Pulmonary artery endothelial cell (primary cell): ENCODE measurements at places on chromosomes 3 and 15. TPM values are rescaled to one million over a fixed set of nuclear protein-coding genes. Genes with fewer than 3 reads are reported as not detected.

Gene GPR87
- total RNA-seq: 0.07 TPM in 1 of 2 replicates, not detected in the other

DNA sequence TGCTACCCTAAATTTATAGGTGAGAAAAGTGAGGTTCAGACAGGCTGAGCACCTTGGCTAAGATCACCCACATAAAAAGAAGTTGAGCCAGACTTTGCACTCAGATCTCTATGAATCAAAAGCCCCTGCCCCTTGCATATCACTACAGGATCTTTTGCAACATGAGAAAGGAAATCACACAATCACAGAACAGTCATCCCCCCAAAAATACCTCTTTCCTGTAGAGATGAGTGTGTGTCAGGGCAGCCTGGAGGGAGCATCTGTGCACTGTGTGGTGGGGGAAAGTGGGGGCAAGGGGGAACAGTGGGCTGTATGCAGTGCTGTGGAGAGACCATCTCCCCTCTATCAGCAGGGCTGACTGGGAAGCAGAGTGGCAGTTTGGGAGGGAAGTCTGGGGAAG, 46.6 kb downstream of the EPHB3 start:
- no peak for DNase-seq

DNA sequence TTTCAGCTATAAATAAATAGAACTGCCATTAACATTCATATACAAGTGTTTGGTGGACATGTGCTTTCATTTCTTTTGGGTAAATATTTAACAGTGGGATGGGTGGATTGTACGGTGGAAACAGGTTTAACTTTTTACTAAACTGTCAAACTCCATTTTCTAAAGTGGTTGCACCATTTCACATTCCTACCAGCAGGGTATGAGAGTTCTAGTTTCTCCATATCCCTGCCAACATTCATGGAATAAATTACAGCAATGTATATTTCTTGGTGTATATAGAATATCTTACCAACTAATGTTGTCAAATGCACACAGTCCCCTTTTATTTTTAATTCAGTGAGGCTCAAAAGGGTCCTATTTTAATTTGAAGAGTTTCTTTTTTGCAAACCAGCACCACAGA, 71.3 kb upstream of the CTXND1 start:
- DNase-seq: no peak

Gene CSPG5
- 0.66 and 0.71 TPM in 2 replicates for total RNA-seq

- DNase-seq: no peak
Measured at GRCh38 chr3:58141766-58142345, 68.9 kb downstream of the DNASE1L3 start.

Gene CNTN4
- total RNA-seq: not detected in 2 replicates

- no peak for DNase-seq
Measured at GRCh38 chr3:49671291-49672288, 2.6 kb upstream of the APEH start.

Gene PRICKLE2
- total RNA-seq: 4.9 and 5.3 TPM in 2 replicates

Gene CPNE9
- not detected in 2 replicates for total RNA-seq

- no peak for DNase-seq
Measured at GRCh38 chr3:71530903-71531530, 52.5 kb downstream of the FOXP1 start.

DNA sequence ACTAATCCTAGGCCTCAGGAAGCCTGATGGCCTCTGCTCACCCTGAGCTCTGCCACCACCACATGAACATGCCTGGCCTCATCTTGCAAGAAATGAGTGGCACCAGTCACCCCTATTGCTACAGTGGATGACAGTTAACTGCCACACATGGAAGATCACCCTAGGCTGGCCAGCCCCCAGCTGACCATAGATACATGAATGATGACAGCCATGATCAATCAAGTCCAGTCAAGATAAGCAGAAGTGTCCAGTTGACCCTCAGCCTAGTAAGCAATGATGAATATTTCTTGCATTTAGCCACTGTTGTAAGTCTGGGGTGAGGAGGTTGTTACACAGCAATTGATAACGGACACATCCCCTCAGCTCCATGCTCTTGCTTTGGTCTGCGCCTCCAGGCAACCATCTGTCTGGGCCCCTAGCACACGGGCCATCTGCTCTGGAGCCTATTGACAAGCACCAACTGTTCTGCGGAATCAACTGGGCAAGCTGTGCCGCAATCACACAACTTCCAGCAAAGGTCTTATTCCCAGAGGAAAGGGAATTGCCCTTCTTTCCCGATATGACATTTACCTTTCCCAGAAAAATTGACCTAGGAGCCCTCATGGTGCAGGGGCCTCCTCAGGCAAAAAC, 2.2 kb upstream of the LYZL4 start:
- DNase-seq: no peak

DNA sequence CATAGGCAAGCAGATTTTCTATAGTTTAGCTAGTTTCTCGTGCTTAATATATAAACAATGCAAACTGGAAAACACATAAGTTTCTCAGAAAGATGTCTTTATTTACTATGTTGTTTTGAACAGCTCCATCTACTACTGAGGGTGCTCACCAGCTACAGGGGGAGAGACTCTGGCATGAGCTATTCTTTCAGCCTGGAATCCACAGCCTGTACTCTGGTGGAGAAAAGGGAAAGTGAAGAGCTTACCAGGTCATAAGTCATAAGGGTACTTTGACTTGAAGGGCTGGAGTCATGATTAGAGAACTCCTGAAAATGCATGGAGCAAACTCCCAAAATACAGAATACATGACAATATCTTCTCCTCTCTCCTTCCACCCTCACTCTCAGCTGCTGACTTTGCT, 4.4 kb upstream of the AVEN start:
- no peak for DNase-seq

Gene MINAR1
- 0.28 and 0.92 TPM in 2 replicates for total RNA-seq

GRCh38 chr3:183924956-183925355, 40.3 kb upstream of the PARL start:
- DNase-seq: no peak

Gene HMCES
- 27.9 and 35.6 TPM in 2 replicates for total RNA-seq

Gene LEKR1
- total RNA-seq: 0.13 and 0.32 TPM in 2 replicates

DNA sequence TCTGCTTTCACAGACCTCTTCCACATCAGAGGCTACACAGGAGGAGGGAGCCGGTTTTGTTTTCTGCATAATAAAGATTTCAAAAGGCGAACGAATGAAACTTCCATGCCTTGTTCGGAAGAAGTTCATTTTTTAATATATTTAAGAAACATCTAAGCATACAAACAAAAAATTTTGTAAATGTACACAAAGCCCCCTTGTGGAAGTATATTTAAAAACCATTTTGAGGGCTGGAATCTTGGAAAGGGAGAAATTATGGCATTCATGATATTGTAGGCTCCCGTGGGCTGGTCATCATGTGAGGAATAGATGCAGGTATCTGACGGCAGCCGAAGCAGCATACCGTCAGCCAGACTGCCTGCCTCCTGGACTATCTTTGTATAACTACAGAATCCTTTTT, 90.4 kb downstream of the MECOM start:
- DNase-seq: no peak

- no peak for DNase-seq
Measured at GRCh38 chr15:66251790-66252684, 1.5 kb downstream of the MEGF11 start.

- no peak for DNase-seq
Measured at GRCh38 chr3:45169125-45169904, 23.1 kb upstream of the CDCP1 start.

- no peak for DNase-seq
Measured at GRCh38 chr3:25403968-25404367, 24.1 kb upstream of the RARB start.

DNA sequence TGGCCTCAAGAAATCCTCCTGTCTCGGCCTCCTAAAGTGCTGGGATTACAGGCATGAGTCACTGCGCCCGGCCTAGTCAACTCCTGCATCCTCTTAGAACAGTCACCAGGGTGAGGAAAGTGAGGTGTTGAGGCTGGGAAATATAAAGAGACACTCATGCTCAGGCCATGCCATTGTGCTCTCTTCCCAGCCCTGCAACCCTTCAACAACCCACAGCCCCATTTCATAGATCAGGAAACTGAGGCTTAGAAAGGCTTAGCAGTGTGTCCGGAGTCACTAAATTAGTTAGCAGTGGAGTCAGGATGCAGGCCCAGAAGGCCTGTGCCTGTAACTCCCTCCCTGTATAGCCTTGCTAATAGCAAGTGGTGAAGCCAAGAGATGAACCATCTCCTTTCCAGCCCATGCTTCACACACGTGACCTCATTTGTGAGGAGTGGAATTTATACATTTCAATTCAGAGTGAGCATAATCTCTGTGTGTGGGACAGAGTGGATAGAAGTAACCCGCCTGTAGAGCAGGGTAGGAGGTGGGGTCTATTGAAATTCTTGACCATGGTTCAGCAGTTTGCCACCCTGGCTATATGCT, 51.7 kb upstream of the USP3 start:
- DNase-seq: no peak

Gene PRR20G
- not detected in 2 replicates for total RNA-seq

GRCh38 chr3:64056606-64057180, 33.4 kb upstream of the PSMD6 start:
- DNase-seq: no peak

DNA sequence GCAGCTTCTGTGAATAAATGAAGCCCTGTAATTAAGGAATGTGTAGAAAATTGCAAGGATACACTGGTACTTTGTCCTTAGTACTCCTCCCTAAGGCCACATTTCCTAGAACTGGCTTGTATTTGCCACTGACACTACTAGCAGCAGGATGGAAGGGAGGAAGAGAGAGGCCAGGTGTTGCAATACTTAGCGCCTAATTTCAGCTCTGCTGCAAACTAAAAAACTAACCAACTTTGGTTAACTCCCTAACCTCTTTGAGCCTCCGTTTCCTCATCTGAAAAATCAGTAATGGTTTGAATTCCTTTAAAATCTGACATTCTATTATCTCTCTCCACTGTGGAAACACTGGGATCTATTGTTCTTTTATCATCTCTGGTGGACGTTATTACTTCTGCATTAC, 257.0 kb downstream of the SV2B start:
- DNase-seq: no peak

DNA sequence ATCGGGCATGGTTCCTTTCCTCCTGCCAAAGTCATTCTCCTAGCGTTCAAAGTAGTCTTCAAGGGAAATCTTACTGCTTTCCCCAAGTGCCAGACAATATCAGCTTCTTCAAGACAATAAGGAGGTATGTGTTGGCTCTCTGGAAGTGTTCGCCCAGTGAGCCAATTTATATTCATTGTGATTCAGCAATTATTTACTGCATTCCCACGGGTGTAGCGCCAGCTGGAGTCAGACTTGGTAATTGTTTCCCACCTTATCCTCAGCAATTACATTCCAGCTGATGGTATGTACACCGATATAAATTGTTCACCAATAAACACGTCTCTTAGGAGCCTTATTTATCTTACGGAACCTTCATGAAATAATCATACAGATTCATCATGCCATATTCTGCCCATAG, 103.6 kb upstream of the CTNNB1 start:
- DNase-seq: no peak

GRCh38 chr3:164460851-164461250, 617.4 kb downstream of the SI start:
- DNase-seq: no peak

DNA sequence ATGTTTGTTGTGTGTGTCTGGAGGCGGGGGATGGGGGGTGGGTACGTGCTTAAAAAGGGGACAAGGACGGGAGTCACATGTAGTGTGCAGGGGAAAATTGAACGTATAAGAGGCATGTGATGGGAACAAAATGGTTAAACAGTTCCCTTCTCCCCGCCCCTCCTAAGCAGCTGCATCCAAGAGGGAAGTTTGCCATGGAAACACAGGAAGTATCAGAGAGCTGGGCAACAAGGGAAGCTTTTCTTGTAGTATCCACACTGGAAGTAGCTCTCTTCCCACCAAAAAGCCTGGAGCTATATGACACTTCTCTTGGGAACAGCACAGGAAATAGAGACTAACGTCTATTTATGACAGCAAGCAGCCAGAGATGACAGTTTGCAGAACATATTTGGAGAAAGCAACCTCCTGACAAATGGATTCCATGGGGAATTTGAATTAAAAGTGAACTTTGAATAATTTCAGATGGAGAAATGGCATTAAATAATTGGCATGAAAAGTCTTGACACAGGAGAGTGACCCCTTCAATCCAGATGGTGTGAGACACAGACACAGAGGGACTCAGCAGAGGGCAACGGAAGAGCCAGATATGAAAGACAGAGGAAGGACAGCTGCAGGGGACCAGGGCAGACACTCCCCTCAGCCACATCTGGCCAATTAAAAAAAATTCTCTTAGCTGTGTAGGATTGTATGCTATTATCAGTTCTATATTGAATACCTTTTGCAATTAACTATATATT, 294.2 kb upstream of the TBL1XR1 start:
- DNase-seq: peak; percentile 27

DNA sequence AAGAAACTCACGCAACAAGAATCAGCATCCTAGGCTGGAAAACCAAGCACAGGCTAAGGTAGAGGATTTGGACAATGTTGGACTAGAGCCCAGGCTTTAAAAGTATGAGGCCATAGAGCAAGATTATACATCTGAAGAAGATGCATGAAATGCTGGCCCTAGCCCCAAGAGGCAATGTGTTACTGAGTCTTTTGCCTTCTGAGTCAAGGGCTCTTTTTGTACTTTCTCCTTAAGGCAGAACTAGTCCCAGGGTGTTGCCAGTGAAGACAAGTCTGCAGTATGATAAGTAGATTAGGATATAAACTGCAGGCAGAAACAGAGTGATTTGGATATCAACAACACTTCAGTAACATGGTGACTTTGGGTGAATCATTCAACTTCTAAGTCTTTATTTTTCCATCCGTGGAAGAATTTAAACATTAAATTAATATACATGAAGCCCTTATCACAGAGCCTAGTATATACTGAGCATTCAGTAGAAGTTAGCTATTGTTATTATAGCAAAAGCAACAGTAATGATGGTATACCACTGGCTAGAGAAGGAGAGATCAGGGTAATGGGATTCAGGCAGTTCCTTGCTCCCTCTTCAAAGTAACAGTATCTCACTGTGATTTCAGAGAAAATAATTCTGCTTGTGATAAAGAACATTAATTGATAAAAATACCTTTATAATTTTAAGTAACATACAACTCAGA, 99.9 kb upstream of the MLF1 start:
- DNase-seq: no peak

- DNase-seq: no peak
Measured at GRCh38 chr3:150014782-150015181, 44.1 kb upstream of the PFN2 start.

DNA sequence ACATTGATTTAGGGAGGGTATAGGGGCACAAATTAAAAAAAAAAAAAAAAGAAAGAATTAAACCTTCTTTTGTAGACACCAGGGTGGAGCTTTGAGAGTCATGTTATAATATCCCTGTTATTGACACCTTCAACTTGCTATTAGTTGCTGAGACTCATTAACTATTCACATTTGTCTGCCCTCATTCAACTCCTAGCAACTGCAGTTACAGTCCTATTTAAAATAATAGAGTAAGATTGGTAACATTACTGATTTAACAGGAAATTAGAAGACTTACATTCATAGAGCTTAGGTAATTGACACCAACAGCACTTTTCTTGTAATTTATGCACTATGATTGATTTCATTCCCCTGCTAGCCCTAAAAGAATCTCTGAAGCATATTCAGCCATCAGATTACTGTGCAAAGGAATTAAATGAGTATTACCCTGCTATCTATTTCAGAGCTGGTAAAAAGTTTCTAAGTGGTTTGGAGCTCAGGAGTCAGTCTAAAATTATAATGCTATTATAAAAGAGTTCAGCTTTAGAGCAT, 148.8 kb upstream of the TBL1XR1 start:
- no peak for DNase-seq

Gene PLA2G4D
- not detected in 2 replicates for total RNA-seq

Gene CCDC9B
- 17.0 and 25.1 TPM in 2 replicates for total RNA-seq
